ENCODE measurements at places on chromosomes 3 and 15. TPM values are rescaled to one million over a fixed set of nuclear protein-coding genes. Genes with fewer than 3 reads are reported as not detected.

DNA sequence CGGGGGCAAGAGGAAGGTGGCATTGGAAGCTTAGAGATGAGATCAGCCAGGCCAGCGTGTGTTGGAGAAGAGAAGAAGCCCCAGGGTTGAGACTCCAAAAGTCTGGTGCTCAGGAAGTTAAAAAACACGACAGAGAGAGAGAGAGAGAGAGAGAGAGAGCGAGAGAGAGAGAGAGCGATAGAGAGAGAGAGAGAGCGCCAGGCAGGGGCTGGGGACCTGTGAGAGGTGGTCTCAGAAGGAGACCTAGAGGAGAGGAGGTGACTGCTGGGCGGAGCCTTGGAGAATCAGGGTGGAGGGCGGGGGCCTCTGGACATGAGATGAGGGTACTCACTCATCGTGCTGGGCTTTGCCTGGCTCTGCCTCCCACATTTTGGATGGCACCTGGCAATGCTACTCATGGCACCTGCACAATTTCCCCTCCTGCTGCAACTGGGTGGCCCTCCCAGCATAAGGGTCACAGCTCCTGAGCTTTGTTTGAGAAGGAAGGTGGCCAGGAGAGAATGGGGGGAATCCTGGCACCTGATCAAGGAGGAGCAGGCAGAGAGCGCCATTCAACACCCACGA is 51.0 kb downstream of the FBLN2 start:
- no peaks in the 10 kb centered on the region for H3K4me1 ChIP-seq
- no peak overlapping the region for H3K4me3 ChIP-seq
- no peak overlapping the region for H3K27ac ChIP-seq
- no peaks in the 10 kb centered on the region for H3K36me3 ChIP-seq
- peaks cover 9% of the 10 kb centered on the region for H3K27me3 ChIP-seq

DNA sequence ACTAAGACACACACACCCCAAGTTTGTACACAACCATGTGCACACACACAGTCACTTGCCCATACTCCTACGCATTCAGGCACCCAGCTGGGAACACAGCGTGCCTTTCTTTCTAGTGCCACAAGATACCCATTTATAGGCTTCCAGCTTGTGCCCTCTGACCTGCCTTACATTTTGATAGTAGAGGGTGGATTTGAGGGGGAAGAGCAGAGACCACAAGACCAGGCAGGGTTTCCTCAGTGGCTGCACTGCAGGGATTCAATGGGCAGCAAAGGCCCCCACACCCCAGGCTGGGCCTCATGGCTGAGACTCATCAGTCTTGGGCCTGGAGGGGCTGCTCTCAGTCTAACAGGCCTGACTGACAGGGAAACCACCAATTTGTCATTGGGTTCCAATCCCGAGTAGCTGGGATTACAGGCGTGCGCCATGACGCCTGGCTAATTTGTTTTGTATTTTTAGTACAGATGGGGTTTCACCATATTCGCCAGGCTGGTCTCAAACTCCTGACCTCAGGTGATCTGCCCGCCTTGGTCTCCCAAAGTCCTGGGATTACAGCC is 18.8 kb upstream of the ANKDD1A start:
- peak; percentile 20 for DNase-seq
- peaks cover 71% of the 10 kb centered on the region for H3K4me1 ChIP-seq
- H3K27ac ChIP-seq: peak overlapping the region; percentile 100
- H3K4me3 ChIP-seq: peak overlapping the region; percentile 93
- H3K27me3 ChIP-seq: no peaks in the 10 kb centered on the region

- peaks cover 22% of the 10 kb centered on the region for H3K36me3 ChIP-seq
- no peak overlapping the region for H3K4me3 ChIP-seq
- no peak for DNase-seq
- no peaks in the 10 kb centered on the region for H3K27me3 ChIP-seq
- H3K27ac ChIP-seq: no peak overlapping the region
These were observed 9.2 kb downstream of the NDUFB5 start for GRCh38 chr3:179613807-179614206.

DNA sequence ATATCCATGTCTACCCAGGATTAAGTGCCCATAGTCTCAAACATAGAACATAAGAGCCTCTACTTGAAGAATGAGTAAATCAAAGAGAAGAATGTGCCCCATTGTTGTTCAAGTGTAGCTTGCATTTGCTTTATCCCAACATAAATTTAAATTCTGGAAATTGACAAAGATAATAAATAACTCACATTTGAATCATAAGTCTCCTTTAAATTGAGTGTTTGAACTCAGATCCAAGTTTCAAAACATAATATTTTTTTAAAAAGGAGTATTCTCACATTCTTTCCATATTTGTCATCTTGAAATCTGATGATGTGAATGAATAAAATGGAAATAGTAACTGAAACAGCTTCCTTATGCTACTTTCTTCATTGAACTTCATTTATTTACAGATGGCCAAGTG is 135.2 kb downstream of the MECOM start:
- H3K4me1 ChIP-seq: no peaks in the 10 kb centered on the region
- H3K36me3 ChIP-seq: no peaks in the 10 kb centered on the region
- no peak overlapping the region for H3K4me3 ChIP-seq

The CAPN3 gene
- total RNA-seq: 1.6 TPM

The CAV3 gene
- not detected for total RNA-seq

The DCLK3 gene
- not detected for total RNA-seq

The OXTR gene
- total RNA-seq: 1.0 TPM

All from activated T-helper 1 cell treated with anti-CD3 and anti-CD28 coated beads, Interleukin-12 subunit alpha, Interleukin-12 subunit beta, Interleukin-2, Interleukin-4 antibody, amounts not matched to agents 30 ng/mL and 10 ng/mL and 1 ng/mL, durations not matched to agents 14 hours and 24 hours and 36 hours (primary cell).